ENCODE measurements at places on chromosomes 5 and 9.

GRCh38 chr9:32251539-32251938, 132.9 kb upstream of the ACO1 start:
- DNase-seq, result peak; percentile 22

DNA sequence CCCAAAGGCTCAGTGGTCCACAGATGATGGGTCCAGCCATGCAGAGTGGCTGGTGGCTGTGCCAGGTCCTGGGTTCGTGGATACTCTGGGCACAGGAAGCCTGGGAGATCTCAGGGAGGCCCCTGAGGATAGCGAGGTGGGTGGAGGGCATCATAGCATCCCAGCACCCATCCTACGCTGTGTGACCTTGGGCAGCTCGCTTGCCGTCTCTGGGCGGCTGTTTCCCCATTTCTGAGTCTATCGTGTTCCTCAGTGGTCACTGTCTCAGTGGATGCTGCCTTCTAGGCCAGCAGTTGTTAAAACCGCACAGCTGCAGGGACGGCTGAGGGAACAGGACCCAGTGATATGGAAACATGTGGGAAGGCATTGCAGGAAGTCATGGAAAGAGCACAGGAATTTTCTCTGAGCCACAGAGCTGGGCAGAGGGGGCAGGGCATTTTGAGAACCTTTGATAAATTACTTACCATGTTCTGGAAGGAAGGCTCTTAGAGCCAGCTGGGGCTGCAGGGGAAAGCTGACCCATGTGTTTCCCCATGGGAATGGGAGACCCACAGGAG, 86.4 kb upstream of the COL5A1 start:
- peak; percentile 82 for DNase-seq

DNA sequence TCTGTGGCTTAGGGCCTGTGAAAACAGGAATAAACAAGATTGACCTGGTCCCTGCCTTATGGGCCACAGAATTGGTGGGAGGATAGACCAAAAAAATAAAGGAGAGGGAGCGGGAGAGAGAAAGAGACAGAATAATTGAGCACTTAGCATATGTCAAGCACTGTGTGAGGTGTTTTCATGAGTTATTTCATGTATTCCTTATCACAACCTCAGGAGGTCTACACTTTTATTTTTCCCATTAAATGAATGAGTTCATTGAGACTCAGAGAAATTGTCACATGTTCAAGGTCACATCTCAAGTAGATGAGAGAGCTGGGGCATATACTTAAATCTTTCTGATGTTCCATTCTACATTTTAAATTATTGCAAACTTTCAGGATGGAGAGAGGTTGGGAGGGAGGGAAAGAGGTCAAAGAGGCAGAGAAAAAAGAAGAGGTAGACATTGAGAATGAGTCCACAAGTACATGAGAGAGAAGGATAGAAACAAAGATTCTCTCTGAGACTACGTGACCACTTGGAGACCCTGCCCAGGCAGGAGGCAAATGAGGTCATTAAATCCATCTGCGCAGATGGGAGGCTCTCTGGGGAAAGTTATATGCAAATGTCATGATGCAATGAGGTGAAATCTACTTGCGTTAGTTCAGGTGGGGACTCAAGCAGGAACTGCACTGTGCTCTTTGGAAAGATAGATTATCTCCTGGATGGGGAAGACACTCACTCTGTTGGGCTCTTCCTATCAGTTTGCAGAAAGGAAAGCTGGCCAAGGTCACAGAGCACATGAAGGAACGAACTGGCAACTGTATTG, 241.5 kb downstream of the PAPPA start:
- no peak for DNase-seq

- no peak for DNase-seq
Measured at GRCh38 chr9:96719921-96720320, 58.0 kb downstream of the ZNF510 start.

DNA sequence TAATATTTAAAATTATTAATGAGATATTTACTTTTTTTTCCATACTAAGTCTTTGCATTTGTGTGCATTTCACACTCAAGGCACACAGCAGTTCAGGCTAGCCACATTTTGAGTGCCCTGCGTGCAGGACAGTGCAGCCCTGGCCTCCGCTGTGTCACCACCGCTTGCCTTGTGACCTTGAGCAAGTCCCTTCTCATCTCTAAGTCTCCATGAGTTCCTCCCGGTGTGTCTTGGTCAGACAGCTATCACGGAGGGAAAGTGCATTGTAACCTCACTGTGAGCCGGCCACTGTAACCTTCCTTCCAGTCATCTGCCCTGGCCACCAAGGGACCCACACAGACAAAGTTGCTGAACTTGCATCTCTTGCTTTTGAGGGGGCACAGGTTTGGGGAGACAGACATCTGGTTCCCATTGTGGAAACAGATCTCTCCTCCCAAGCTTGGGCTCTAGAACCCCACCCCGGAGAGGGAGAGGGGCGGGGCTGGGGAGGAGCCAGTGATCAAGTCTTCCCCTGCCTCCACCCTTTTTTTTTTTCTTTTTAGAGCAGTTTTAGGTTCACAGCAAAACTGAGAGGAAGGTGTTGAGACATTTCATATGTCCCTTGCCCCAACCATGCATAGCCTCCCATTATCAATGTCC, 96.8 kb downstream of the C9orf50 start:
- no peak for DNase-seq

DNA sequence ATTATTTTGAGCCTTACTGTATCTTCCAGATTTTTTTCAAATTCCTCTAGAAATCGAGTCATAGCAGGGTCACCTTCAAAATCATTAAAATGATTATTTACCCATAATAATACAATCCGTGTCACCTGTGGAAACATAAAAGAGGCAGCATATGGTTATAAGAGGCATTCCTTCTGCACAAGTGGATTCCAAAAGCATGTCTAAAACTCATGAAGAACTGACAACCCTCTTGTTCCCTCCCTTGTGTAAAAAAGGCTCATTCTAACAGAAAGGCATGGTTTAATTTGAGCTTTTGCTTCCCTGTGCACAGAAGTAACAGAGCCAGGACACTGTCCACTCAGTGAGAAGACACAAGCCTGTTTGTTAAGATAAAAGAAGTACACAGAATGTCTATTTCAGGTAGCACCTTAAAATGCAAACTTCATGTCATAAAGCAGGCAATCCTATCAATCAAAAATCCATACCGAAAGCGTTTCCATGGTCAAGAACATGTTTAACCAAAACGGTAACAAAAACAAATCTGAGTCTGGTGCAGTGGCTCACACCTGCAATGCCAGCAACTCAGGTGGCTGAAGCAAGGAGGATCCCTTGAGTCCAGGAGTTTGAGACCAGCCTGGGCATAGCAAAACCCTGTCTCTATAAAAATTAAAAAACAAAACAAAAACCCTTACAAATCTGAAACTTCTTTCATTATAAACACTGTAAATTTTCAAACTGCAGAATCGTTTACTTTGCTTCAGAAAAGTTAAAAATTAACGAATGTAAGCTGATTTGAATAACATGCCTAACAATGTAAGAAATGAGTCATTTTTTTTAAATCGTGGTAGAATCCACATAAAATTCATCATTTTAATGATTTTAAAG, 139.3 kb downstream of the RAPGEF6 start:
- DNase-seq, result no peak

DNA sequence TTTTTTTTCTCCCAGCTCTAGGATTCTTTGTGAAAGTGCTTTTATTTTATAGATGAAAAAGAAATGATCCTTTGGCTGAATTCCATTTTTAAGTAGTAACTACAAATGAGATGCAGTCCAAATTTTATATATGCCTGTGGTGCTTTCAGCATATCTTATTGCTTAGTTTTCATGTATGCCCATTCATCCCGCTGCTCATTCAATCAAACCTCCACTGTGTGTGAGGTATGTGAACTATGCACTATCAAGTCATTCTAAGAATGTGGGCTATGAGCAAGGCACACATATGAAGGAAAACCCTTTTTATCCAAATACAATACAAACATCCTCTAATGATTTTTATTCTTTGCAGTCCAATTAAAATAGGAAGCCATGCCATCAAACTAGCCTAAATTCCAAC, 1069.1 kb upstream of the DMAC1 start:
- peak; percentile 84 for DNase-seq

- no peak for DNase-seq
Measured at GRCh38 chr5:53923961-53924360, 363.5 kb downstream of the NDUFS4 start.

DNA sequence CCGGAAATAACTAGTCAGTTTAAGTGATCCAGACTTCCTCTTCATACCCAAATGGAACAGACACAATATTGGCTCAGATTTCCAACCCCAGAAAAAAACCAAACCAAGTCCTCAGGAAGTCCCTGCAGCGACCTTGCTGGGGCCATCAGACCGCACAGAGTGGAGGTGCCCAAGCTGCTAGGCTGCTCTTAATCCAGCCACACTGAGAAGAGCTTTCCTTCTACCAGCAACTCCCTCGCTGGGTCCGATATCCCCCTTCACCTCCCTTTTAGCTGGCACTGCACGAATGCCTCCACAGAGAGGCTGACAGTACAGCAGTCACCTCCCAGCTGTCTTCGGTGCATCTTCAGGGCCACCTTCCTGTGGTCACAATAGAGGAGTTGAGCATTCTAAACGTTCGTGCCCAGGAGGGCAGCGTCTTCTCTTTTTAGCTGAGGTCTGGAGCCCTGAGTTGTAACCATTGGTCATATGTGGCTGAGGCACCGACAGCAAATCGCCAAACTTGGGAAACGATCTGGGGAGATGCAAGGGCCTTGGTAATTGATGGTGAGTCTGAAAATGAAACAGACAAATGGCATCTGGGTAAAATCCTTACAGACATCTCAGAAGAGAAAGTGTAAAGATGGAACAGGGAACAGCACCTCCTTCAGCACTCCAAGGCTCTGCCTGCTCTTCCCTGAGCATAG, 5.7 kb downstream of the NAIF1 start:
- no peak for DNase-seq

- DNase-seq, result peak; percentile 38
Measured at GRCh38 chr9:96418920-96419690, 935 bp upstream of the ZNF367 start.

DNA sequence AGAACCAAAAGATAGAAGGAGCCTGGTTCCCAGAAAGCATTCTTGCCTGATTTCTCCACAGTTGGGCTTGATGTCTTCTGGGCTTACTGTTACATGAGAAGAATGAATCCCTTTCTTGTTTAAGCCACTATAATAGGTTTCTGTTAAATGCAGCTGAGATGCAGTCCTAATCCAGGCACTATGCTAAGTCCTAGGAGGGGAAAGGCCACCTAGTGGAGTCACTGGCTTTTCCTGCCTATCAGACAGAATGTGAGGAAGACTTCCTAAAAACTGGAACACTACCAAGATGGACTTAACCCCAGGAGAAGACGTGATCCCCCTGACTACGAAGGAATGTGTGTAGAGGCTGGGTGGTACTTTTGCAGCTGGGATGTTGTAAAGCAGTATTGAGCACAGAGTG, 34.3 kb upstream of the FSD1L start:
- DNase-seq, result peak; percentile 57

DNA sequence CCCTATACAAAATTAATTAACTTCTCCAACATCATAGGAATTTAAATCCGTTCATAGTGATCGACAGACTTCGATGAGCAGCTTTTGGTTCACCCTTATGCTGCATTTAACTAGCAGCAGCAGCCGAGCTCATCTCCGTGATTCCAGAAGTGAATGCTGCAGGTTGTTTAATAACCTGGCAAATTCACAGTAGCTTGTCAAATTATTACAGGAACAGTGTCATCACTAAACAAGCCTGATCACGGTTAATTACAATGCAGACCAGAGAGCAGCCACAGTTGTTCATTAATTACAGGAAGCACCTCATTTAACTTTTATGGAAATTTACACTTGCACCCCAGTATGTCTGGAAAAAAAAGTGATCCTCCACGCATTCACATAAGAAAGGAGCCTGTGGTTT, 188.2 kb downstream of the BNC2 start:
- no peak for DNase-seq

- peak; percentile 97 for DNase-seq
Measured at GRCh38 chr9:130962418-130963316, 23.6 kb upstream of the FIBCD1 start.

DNA sequence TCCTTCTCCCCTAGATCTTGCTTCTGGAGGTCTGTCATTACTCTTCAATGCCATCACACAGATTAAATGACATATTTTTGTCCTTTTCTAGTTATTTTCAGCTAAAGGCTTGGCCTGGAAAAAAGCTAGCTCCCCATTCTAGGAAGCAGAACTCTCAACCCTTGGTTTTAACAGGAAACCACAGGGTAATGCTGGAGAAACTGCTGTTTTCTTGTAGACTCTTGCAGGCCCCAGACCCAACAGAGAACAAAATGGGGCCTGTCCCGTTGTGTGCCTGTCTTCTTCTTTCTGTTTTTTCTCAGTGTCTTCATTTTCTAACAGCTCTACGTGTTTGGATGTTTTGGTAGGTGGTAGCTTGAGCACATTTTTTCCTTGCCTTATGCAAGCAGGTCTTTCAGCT, 21.5 kb downstream of the DCANP1 start:
- DNase-seq, result no peak

DNA sequence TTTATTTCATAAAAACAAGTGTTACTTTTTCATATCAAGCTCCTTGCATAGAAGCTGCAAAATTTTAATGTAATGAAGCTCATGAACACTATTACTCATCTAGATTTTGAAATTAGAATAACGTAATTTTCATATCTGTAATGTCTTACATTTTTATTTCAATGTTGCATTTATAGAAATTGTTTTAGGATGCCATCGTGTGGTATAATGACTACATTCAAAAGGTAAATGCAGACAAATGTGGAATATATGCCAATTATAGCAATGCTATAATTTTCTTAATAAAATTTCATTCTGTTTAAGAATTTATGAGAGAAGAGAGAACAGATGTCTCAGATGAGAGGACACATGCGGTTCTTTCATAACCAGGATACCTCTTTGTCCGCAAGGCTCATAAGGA, 230.2 kb downstream of the TMEM232 start:
- peak; percentile 14 for DNase-seq

DNA sequence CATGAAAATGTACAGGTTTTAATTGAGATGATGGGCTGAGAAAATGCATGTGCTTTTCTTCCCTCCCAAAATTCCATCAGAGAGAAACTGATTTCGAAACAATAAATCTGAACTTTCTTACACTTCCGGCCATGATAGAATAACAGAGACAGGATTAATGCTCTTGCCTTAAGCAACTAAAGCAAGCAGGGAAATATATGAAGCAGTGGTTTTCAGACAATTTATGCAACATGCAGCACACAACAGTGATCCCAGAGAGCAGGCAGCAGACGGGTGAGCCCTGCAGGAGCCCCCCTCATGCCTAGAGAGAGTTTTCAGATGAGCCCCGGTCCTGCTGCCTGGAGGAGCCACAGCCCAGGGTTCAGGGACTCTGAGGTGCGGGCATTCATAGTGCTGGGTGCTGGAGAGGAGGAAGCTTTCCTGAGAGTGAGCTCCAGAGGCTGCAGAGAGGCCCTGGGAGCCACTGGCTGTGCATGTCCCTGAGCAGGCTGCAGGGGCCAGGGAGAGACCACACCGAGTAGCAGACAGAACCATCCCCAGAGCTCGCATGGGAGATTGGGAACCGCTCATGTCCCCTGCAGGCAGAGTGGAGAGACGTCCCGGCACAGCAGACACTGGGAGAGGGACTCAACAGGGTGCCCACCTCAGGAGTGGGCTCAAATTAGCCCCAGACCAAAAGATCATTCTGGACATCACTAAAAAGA, 143.5 kb downstream of the OLFM1 start:
- no peak for DNase-seq

Measured in fibroblast of skin of scalp (primary cell).